Activated CD4-positive, alpha-beta memory T cell treated with anti-CD3 and anti-CD28 coated beads, Interleukin-2, amount 10 ng/mL, durations not matched to agents 7 days and 5 days (primary cell): ENCODE measurements at places on chromosomes 11 and 22. TPM values are rescaled to one million over a fixed set of nuclear protein-coding genes. Genes with fewer than 3 reads are reported as not detected.

GRCh38 chr11:15127341-15127740, 12.6 kb downstream of the INSC start:
- no peaks in the 10 kb centered on the region for H3K36me3 ChIP-seq
- no peak for DNase-seq
- H3K27ac ChIP-seq, result no peak overlapping the region
- H3K4me3 ChIP-seq, result no peak overlapping the region
- no peaks in the 10 kb centered on the region for H3K4me1 ChIP-seq
- peaks cover 46% of the 10 kb centered on the region for H3K27me3 ChIP-seq

- no peaks in the 10 kb centered on the region for H3K36me3 ChIP-seq
- DNase-seq, result no peak
- no peak overlapping the region for H3K4me3 ChIP-seq
Measured at GRCh38 chr11:131350872-131351271, 19.5 kb upstream of the NTM start.

Gene B4GALNT4
- total RNA-seq, result 0.23 TPM

- H3K4me3 ChIP-seq, result no peak overlapping the region
- no peak for DNase-seq
- peaks cover 25% of the 10 kb centered on the region for H3K4me1 ChIP-seq
- no peak overlapping the region for H3K27ac ChIP-seq
- H3K27me3 ChIP-seq, result no peaks in the 10 kb centered on the region
Measured at GRCh38 chr11:123371506-123372297, 58.4 kb upstream of the GRAMD1B start.

- DNase-seq, result no peak
- no peaks in the 10 kb centered on the region for H3K36me3 ChIP-seq
- no peaks in the 10 kb centered on the region for H3K27me3 ChIP-seq
- H3K27ac ChIP-seq, result no peak overlapping the region
- H3K4me1 ChIP-seq, result no peaks in the 10 kb centered on the region
- no peak overlapping the region for H3K4me3 ChIP-seq
Measured at GRCh38 chr11:39712581-39712980, 1746.9 kb downstream of the LRRC4C start.

Gene EHF
- total RNA-seq, result not detected

DNA sequence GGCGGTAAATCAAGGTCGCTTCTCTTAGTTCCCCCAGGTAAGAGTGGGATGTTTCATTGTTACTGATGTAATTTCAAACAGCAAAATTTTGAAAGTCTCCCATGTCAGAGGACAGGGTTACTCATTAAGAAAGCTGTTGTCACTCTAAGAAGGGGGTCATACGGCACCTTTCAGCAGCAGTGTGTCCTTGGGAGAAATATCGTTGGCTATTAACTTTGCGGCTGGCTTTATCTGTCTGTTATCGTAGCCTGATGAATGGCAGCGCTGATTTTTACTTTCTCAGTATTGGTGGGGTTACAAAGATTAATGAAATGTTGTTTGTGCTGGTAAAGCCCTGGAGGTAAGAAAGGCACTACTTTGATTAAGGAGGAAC, 27.5 kb upstream of the FBXO3 start:
- no peak for DNase-seq

Gene OMP
- not detected for total RNA-seq

DNA sequence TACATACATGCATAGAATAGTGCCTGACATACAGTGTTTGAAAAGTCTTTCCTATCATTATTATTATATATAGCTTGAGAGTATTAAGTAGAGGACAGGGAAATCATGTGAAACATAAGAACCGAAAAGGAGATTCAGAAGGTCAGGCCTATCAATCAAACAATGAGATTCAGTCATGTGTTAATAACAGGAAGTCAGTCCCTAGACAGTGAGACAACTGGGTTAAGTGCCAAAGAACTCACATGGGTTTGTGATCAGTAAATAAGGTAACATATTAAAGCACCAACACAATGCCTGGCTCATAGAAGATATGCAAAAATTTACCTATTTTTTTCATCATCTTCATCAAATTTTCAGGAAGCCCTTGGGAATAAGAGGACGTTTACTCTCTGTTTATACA, 174.3 kb upstream of the FAT3 start:
- H3K27ac ChIP-seq, result no peak overlapping the region
- H3K27me3 ChIP-seq, result no peaks in the 10 kb centered on the region
- H3K36me3 ChIP-seq, result no peaks in the 10 kb centered on the region
- no peak for DNase-seq
- no peak overlapping the region for H3K4me3 ChIP-seq

DNA sequence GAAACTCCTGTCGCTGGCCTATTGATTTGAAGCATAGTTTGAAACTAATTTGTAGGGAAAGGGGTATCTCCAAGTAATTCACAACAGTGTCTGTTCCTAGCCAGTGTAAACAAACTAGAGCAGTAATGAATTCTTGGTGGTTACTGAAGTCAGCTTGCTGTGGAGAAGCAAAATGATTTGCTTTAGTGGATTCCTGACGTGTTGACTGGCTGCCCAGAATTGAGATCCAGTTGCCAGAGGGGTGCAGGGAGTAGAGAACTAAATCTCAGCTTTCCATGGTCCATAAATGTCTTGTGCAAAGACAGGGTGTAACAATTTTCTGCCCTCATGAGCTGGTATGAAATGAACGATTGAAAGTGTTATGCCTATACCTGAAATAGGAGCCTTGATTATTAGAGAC, 382.5 kb upstream of the KIRREL3 start:
- DNase-seq, result no peak
- H3K36me3 ChIP-seq, result no peaks in the 10 kb centered on the region
- H3K27ac ChIP-seq, result no peak overlapping the region
- H3K27me3 ChIP-seq, result no peaks in the 10 kb centered on the region
- H3K4me1 ChIP-seq, result no peaks in the 10 kb centered on the region
- H3K4me3 ChIP-seq, result no peak overlapping the region

GRCh38 chr11:93295921-93296575, 34.5 kb upstream of the DEUP1 start:
- H3K4me3 ChIP-seq, result no peak overlapping the region
- H3K27ac ChIP-seq, result no peak overlapping the region
- DNase-seq, result no peak
- no peaks in the 10 kb centered on the region for H3K4me1 ChIP-seq
- peaks cover 8% of the 10 kb centered on the region for H3K27me3 ChIP-seq

Gene CSF2RB
- 2.3 TPM for total RNA-seq

DNA sequence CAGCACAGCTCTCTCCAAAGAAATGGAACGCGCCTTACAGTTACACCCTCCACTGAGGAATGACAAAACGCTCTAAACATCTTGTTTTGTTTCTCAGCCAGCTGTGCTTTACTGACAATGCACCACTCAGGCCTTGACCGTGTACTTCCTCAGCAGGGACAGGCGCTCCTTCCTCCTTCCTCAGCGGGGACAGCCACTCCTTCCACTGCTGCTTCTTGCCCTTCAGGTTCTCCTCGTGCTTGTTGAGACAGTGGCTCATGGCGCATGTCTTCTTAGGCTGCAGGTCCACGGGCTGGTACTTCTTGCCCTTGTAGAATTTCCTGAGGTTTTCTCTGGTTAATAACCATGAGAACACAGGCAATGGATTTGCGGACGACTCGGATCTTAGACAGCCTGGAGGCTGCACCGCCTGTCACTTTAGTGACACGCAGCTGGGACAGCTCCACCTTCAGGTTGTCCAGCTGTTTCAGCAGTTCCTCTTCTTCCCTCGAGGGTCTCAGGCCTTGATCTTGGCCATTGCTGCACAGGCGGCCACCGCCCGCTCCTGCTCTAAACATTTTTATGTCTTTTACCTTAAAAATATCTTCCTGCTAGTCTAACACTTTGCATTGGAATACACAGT, 613.8 kb downstream of the BRD1 start:
- DNase-seq, result no peak
- no peaks in the 10 kb centered on the region for H3K27me3 ChIP-seq
- H3K4me1 ChIP-seq, result no peaks in the 10 kb centered on the region
- H3K36me3 ChIP-seq, result no peaks in the 10 kb centered on the region
- H3K4me3 ChIP-seq, result no peak overlapping the region
